ENCODE measurements at places on chromosomes 2 and 18. TPM values are rescaled to one million over a fixed set of nuclear protein-coding genes. Genes with fewer than 3 reads are reported as not detected.

GRCh38 chr2:186977433-186978045 is 128.6 kb upstream of the ZSWIM2 start:
- H3K27me3 ChIP-seq, result no peaks in the 10 kb centered on the region
- H3K36me3 ChIP-seq, result no peaks in the 10 kb centered on the region
- no peak overlapping the region for H3K4me3 ChIP-seq

GRCh38 chr2:145918951-145919350 is 1399.0 kb upstream of the ZEB2 start:
- DNase-seq, result no peak
- H3K27ac ChIP-seq, result no peak overlapping the region
- no peaks in the 10 kb centered on the region for H3K36me3 ChIP-seq
- H3K27me3 ChIP-seq, result no peaks in the 10 kb centered on the region
- no peaks in the 10 kb centered on the region for H3K4me1 ChIP-seq

Gene RAB17
- total RNA-seq, result 1.1 TPM

Gene MC4R
- total RNA-seq, result not detected

Measured in GM12878 (cell line).